ENCODE measurements at places on chromosomes 1 and 21.

DNA sequence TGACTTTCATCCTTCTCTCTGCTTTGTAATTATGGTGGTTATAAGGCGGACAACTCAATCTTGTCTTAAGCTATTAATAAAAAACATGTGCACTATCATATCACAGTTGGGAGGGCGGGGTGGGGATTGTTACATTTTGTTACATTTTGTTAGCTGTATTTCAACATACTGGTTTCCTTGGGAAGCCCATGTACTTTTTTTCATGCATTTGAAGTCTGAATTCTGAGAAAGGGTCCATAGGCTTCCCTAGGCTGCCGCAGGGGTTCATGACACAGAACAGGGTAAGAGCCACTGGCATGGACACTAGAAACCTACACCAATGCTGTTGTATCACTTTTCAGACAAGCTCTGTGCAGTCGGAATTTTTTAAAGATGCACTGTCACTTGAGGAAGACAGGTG, 178.8 kb downstream of the ETS2 start:
- no peak for DNase-seq

- DNase-seq, result no peak
These were observed 15.0 kb upstream of the ABCG1 start for GRCh38 chr21:42203936-42204335.

DNA sequence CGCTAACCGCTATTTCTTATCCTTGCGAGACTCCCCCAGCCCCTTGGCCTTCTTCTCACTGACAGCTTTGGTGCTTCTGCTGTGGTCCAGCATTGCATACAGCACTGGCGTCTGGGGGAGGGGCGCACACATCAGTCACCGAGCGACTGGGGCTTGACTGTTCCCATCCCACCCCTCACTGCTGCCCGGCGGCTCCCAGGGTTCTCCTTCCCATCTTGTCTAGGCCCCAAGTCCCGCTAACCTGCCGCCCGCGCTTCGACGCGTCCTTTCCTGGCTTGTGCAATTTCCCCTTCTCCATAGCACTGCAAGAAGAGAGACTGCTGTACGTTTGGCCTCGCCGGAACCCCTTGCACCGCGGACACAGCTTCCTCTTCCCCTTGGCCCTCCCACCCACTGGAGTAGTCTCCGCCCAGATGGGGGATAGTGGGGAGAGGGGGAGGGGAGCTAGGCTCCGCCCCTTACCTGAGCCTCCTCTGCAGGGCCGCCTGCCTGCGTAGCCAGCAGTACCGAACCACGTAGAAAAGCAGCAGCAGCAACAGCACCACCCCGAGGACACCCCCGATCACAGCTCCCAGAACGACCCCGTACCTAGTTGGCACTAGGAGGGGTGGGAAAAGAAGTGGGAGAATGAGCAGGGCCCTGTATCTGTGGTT, 3.8 kb downstream of the MPZ start:
- DNase-seq, result peak; percentile 55

- peak; percentile 90 for DNase-seq
These were observed 94.7 kb downstream of the PPIAL4G start for GRCh38 chr1:148388260-148389026.

- no peak for DNase-seq
These were observed 8.8 kb upstream of the ZNF124 start for GRCh38 chr1:247180581-247180980.

- no peak for DNase-seq
These were observed 42.3 kb upstream of the KCNK2 start for GRCh38 chr1:215040190-215040589.

- DNase-seq, result no peak
These were observed 18.1 kb upstream of the TSPEAR start for GRCh38 chr21:44729336-44730027.

DNA sequence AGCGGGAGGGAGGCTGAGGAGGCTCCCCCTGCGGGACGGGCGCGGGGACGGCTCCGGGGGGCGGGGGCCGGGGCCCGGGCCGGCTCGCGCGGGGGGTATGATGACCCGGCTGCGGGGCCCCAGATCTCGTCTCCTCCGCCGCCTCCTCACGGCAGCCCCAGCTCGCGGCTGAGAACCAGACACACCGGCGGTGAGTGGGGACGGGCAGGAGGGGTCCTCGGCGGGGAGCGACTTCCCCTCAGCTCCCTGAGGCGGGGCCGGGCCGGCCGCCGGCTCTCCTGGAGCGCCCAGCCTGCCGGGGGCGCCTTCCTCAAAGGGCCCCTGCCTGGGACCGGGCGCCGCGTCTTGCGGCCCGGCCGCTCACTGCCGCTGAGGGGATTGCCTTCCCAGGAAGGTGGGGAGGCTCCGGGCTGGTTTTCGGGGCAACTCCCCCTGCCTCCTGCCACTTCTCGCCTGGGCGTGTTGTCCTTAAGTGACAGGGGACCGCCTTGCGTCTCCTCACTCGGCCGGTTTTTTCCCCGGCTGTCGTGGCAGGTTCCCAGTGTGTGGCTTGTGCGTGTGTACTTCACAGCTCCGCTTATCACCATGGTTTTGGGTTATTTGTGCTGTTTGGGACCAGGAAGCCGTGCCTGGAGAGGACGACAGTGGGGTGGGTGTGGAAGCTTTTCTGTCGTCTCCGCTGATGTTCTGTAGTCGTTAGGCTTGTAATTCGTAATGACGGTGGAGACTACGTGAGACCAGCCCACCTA, 800 bp downstream of the HIPK1 start:
- peak; percentile 30 for DNase-seq

- DNase-seq, result no peak
These were observed 782 bp upstream of the SDE2 start for GRCh38 chr1:225999912-226000337.

DNA sequence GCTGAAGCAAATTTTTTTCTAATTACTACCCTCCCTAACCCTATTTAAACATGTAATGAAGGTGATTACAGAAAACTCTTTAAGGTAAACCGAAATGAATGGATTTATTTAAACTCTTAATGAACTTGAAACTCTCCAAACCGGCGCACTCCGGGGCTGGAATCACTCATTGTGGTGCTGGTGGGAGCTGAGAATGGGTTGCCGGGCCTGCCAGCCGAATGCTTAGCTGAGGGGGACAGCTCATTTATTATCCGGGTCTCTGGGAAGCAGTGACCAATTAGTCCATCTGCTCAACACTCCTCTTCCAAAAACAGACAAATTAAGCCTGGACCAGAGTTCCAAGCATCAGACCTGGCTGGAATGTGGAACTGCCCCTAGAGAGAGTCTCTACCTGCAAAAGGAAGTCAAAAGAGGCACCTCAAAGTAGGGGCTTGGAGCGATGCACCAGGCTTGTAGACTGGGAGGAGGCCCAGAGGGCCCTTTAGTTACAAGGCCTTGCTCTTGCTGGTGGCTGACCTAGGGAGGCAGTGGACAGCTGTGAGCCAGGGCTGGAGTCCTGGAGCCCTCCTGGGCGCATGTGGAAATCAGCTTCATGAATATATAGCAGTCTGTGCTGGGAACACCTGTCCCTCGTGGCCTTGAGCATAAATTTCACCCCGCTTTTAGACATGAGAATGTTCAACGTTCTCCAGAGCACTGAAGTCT, 320.7 kb downstream of the AJAP1 start:
- DNase-seq, result no peak

- no peak for DNase-seq
These were observed 40.5 kb downstream of the ASH1L start for GRCh38 chr1:155522069-155522468.
